ENCODE measurements at places on chromosomes 4 and X.
A peak's percentile ranks its signal among the peaks of the same experiment; 100 is the strongest.

- no peak for DNase-seq
Measured at GRCh38 chr4:83692028-83692427, 156.1 kb downstream of the GPAT3 start.

DNA sequence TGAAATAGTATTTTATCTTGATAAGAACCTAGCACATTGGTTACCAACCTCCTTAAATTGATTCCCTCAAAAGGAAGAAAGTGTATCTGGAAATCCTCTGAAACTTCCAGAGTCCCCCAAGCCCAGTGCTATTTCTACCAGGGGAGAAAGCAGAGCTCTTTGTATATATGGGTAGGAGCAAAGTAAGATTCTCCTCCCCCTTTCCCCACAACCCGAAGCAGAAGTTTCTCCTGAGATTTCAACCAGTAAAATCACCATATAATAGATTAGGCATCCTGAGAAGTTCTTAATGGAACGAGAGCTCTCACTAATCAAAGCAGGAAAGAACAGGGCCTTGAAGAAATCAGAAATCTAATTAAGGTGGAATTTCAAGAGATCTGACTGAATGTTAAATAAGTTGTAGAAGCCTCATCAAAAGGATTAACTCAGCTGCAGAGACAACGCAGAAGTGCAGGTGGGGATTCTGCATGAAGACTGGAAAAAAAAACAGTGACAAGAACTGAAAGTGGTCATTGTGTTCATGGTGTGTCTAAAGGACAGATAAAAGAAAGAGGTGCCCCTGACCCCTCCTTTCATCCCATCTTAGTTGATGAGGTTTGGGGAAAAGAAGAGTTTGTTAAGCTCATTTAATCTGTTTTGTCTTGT lies 39.1 kb downstream of the VSIG4 start:
- DNase-seq = no peak

GRCh38 chrX:16212436-16212835 lies 45.2 kb downstream of the MAGEB17 start:
- no peak for DNase-seq

DNA sequence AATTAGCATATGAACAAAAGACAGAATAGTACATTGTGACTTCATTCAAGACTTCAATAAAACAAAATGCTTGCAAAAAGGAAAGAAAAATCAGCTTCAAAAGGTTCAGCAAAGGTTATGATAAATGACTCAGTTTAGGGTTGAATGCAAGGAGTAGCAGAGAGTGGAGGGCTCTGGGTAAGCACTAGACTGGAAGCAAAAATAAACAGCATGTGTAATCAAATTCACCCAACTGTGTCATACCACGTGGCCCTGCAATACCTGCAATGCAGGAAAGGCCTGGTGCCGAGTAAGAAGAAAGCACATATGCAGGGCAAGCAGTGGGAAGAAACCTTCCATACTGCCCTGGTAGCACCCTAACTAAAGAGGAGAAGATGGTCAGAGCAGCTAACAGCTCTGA lies 88.7 kb downstream of the ATP11C start:
- peak; percentile 29 for DNase-seq

DNA sequence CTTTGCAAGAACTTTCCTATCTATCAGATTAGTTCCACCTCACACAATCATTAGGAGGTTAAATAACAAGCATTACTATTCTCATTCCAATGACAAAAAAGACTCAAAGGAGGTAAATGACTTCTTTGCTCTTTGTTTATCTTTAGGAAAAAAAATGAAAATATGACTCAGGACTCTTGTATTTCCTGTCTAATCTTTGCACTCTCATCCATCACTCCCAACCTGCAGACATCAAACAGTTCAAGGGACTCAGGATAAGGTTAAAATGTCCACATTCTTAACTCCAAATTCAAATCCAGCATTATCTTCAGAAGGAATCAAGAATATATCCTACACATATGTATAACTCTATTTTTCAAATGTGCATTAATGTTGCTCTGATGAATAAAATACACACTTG lies 139.6 kb downstream of the UNC5C start:
- DNase-seq = no peak

- no peak for DNase-seq
Measured at GRCh38 chrX:80808881-80809411, 731 bp downstream of the BRWD3 start.

DNA sequence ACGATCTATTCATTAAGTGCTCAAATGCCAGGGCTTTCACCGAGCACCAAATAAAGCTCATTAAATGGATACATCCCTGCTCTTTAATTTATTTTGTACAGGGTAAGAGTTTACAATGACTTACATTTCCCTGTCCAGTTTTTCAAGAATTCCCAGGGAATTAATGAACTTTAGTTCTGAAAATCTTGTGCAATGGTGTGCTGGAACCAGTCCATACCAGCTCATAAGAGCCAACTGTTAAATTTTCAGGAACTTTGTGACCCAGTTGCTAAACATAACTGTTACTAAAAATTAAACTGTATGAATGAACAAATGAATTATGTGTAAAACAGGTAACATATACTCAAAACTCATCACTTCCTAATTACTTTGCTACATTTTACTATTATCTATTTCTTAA lies 191.7 kb upstream of the RASGEF1B start:
- no peak for DNase-seq

DNA sequence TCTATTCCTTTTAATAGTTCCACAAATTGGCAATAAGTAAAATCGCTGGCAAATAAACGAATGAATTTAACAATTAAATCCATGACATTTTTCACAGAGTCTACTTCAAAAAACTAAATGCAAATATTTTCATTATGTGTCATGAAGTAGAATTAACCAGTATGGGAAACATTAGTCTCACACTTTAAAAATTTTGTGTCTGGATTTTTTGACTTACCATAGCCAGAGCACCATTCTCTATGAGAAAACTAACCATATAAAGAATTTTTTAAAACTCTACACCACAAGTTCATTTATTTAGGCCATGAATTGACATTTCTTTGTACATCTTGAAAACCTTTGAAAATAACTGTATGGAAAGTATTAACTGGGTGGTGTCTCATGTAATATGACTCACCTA lies 41.2 kb downstream of the PRDM5 start:
- DNase-seq = no peak

DNA sequence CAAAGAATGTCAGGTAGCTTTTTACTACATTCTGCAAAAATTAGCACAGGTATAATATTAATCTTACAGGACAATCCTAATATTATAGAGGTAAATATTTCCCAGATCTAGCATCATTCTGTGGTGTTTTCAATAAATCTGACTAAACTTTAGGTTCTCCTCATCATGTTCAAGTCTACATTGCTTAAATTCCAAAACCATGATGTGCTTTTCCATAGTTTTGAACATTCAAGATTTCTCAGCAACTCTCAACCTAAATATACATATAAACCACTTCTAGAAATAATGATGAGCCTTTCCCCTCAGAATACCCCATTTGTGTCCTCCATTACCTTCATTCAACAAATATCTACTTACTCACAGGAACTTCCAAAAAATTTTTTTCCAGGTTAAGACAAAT lies 23.1 kb downstream of the EIF4E start:
- DNase-seq = no peak

GRCh38 chr4:181020456-181020855 lies 1222.7 kb upstream of the TENM3 start:
- DNase-seq = no peak

GRCh38 chrX:134537179-134537955 lies 77.4 kb downstream of the HPRT1 start:
- no peak for DNase-seq

GRCh38 chrX:11758400-11759171 lies 549 bp downstream of the MSL3 start:
- DNase-seq = peak; percentile 37

GRCh38 chrX:75361788-75362187 lies 87.9 kb downstream of the UPRT start:
- no peak for DNase-seq

DNA sequence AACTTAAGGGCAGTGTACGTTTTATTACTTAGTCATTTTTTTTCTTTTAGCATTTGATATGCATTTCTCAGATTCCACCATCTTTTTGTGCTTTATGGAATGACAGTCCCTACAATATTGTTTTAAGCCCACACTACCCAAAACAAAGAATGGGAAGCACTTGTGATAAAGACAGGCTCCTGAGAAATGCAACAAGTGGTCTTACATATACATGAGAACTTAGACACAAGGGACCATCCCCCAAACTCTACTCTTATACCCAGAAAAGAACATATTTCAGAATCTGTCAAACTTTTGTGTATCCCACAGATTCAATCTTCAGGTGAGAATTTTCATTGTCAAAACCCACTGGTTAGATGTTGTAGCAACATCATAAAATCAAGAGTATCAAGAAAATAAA lies 491.1 kb downstream of the AFF2 start:
- DNase-seq = no peak

DNA sequence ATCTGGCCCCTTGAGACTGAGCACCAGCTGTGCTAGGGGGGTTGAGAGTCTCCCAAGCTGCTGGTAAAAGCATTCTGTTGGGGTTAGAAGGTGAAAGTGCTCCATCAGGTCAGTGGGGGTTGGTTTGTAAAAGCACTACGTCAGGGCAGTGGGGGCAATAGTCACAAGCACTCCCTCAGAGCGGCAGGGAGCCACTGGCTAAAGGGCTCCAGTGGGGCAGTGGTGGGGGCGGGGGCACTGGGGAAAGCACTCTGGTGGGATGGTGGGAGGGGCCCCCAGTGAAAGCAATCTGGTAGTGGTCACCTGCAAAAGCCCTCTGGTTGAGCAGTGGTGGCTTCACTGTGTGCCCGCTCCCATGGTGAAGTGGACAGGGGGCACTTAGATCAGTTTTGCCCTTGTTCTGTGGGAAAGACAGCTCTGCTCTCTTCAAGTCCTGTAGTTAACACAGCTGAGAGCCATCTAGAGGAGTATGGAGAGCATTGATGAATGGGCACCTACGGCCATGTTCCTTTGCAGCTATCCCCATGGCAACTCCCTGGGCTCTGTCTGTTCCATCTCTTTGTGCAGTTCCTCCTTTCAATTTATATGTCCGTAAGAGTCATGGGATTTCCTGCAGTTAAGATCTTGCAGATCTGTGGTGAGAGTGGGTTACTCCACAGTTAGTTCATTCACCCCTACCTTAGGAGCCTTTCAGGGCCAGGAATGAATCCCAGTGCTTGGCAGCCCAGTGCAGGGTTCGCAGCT lies 106.4 kb downstream of the SH3BGRL start:
- DNase-seq = no peak

DNA sequence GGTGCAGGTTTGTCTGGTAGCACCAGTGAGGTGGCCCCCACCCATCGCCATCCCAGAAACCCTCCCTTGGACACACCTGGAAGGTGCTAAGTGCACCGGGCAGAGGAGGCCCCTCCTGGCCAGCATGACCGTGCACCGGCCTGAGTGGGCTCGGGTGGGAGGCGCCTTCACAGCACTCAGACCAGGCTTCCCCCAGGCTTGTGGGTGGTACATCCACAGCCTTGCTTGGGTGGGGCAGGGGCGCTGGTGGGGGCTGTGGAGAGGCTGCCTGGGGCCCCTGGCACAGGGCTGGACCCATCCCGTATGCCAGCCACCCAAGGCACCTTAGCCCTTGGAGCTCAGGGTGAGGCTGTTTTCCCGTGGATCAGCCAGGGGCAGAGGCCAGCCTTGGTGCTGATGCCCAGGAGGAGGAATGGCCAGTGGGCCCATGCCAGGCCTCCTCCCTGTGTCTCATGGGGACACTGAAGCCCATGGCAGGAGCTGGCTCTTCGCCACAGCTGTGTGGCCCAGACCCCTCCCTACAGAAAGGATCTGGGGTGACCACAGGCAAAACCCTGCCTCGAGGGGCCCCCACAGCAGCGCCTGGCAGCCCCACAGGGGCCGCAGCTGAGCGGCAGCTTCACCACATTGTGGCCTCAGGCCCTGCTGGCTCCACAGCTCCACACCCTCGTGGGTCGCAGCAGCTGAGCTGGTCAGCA lies 21.4 kb downstream of the NKX1-1 start:
- DNase-seq = no peak

DNA sequence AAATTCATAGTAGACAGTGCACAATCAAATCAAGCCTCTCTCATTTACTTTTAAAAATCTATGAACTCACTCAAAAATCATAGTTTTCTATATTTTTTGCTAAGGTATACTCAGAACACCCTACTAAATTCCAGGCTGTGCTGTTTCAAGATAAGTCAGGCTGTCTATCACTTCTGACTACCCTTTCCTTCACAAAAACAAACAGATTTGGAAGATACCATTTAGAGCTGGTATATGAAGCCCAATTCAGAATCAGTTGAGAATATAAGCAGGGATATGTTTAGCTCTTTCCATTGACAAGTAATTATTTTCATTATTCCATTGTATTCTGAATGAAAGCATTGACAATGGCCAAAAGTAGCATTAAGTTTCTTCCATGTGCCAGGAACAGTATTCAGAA lies 53.1 kb downstream of the CXCL1 start:
- DNase-seq = no peak

- no peak for DNase-seq
Measured at GRCh38 chrX:18255059-18255458, 34.4 kb upstream of the BEND2 start.

DNA sequence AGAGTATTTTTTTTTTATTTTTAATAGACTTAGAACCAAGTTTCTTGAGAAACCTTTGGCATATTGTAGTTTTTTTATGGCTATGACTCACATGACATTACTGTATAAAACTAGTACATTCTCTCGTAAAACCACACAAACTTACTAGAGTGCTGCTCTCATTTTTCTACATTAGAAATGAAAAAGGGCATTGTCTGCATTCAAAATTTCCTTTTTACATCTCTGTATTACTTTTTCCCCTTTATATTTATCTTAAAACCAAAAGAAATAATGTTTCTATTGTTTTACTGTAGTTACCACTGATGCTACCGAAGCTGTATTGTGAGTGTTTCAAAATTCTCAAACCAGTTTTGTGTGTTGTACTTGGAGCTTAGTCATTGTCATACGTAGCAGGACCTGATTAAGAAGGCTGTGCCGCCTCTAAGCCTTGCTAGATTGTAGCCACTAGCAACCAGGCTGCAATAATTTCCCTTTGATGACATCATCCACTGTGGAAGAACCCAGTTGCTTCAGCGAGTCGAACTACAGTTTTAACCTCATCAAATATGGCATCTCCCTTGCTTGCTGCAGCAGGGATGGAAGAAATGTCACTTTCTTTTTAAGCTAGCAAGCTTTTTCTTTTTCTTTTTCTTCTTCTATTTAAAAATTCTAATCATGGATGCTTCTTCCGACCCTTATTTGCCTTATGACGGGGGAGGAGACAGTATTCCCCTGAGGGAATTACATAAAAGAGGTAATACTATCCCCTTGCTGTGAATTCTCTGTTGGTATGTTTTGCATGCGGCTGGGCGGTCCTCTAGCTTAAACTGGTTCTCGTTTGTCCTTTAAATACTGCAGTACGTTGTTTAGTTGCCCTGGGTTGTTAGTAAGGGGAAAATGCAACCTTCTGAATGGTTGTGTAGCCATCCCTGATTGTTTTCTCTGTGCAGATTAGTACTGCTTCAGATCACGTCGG lies 39.6 kb downstream of the CLCN3 start:
- peak; percentile 99 for DNase-seq

GRCh38 chr4:66357316-66357715 lies 687.0 kb upstream of the EPHA5 start:
- DNase-seq = no peak

DNA sequence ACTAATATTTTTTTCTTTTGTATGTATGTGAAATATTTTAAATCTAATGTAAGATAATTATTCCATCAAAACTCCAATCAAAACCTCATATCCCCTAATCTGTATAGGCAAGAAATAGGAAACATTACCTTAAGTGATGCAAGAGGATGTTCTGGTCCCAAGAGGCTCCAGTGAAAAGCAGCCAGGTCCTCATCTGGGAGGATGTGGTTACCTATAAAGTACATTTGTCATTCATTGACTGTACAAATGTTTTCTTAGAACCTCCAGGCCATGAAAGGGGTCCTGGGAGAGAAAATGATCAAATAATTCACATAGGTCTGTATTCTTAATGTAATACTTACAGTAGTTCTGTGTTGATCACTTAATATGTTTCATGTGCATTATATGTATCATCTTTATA lies 25.5 kb downstream of the FAM120C start:
- DNase-seq = no peak
